ENCODE measurements at places on chromosomes 1 and 21.

DNA sequence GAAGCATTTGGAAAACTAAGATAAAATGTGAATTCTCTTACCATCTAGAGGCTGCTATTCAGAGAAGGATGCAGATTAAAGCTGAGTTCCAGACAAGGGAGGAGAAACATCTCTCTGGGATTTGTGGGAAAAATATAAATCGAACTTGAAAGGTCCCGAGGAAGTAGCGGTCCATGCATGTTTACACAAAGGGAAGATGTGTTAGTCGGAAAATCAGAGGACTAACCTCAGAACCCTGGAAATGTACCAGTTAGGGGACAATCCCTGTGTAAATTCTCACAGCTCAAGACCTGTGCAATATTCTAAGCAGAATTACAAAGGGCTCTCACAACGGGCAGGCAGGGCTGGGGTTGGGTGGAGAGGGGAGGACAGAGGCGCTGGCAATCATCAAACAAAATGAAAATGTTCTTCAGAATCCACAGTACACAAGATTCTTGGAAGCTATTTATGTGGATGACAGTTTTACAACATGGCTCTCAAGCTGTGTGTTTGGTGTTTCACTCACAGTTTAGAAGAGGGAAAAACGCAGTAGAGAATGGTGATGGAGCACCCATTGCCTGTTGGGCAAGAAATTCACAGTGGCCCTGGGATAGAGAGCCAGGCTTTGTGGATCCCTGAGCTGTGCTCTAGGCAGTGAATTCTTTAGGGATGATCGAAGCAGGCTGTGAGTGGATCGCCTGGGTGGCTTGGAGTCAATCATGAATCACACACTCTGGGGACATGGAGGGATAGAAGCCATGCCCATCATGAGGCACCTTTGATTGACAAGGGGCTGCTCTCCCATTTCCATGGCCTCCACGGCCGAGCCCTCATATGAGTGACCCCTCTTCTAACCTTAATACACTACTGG is 47.6 kb downstream of the KCNJ6 start:
- DNase-seq: no peak

DNA sequence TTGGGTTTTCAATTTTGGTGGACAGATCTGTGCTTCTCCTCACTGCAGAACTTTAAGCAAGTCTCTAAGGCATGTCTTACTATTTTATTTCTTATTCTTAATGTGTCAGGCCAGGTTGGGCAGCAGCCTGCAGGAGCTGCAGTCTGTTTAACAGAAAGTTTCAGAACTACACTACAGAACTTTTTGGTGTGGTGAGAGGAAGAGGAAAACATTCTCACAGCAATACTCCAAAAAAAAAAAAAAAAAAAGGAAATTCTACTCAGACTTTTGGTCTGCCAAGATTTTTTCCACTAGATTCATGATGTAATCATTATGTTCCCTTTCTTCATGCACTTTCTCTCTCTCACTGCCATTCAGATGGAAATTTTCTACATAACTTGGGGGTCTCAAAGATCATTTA is 255.2 kb downstream of the COL11A1 start:
- DNase-seq: no peak

DNA sequence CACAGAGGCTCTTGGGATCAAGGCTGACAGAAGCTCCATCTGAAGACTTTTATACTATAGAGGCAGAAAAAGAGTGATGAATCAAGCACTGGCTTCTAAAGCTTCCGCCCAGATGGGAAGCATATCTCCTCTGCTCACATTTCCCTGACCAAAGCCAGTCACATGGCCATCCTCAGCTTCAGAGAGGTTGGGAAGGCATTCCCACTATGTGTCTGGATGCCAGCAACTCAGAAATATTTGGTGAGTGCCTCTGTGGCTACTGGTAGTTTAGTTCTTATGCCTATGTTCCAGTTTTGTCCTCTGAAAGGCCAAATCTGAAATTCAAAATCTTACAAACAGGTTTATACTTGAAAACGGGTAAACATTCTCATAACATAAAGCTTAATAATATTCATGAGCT is 9.9 kb upstream of the DISC1 start:
- DNase-seq: peak; percentile 41

GRCh38 chr1:18602533-18603211 is 28.0 kb upstream of the PAX7 start:
- DNase-seq: no peak

GRCh38 chr1:56404561-56405030 is 174.8 kb downstream of the PLPP3 start:
- DNase-seq: peak; percentile 78

- no peak for DNase-seq
Measured at GRCh38 chr21:38902608-38903445, 97.1 kb downstream of the ETS2 start.

- DNase-seq: no peak
Measured at GRCh38 chr1:231032963-231033362, 7.1 kb downstream of the FAM89A start.

GRCh38 chr1:11320153-11320936 is 47.3 kb downstream of the UBIAD1 start:
- DNase-seq: no peak

DNA sequence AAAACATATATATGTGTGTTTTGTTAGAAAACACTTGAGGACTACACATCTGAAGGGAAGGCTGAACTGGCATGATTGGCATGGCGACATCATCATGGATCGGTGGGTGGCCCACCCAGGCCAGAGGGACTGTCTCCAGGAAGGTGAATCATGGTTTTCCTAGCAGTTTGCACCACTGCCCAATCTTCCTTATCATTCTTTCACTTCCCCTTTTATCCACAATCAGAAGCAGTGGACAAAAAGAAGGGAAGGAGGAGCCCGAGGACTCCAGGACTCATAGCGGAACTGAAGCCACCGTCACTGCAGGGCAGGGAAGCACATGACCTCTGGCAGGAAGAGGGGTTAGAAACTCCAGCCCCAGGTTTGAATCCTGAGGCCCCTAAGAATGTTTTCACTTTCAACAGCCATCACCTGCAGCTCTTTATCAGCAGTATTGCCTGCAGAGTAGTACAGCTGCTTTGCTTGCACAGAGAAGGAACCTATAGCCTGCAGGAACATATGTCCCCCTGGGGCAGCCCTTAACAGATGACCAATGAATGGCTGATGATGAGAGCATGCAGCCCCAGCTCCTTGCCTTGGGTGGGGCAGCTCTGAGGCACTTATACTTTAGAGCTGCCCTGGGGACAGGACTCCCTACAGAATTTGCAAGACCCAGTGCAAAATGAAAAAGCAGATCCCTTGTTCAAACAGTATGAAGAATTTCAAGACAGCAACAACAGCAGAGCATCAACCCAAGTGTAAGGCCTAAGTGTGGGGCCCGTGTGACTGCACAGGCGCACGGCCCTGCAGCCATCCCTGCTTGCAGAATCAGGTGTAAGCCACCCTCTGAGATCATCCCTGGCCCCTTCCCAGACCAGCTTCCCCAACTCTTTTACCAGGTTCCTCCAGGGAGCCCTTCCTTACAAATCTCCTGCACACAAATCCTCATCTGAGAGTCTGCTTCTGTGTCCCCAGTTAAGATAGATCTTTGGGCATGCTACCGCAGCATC is 241.8 kb upstream of the IRF2BP2 start:
- DNase-seq: peak; percentile 56

DNA sequence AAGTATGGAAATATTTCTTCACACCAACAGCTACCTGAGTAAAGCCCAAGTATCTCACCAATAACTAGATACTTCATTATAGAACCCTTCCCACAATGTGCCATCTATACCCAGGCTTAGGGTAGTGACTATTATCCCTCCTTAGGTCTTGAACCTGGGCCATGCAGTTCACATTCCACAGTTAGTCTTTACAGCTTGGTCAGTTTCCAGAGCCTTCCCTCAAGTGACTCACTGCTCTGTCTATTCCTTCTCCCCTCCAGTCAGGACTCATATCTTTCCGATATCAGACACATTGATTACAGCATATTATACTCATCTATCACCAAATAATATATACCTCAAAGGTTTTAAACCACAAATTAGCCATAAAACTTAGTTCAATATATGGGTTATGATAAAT is 23.6 kb downstream of the VAMP4 start:
- no peak for DNase-seq

- DNase-seq: no peak
Measured at GRCh38 chr1:182279724-182280503, 111.7 kb downstream of the GLUL start.

GRCh38 chr1:15075817-15076216 is 77.7 kb upstream of the TMEM51 start:
- DNase-seq: no peak

DNA sequence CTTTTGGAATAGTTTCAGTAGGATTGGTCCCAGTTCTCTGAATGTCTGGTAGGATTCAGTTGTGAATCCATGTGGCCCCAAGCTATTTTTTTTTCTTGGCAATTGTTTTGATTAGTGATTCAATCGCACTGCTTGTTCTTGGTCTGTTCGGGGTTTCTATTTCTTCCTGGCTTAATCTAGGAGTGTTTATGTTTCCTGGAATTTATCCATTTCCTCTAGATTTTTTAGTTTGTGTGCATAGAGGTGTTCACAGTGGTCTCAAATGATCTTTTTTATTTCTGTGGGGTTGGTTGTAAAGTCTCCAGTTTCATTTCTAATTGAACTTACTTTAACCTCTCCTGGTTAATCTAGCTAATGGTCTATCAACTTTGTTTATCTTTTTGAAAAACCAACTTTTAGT is 117.6 kb downstream of the NME7 start:
- no peak for DNase-seq

GRCh38 chr1:214337511-214337910 is 56.6 kb downstream of the SMYD2 start:
- peak; percentile 66 for DNase-seq

DNA sequence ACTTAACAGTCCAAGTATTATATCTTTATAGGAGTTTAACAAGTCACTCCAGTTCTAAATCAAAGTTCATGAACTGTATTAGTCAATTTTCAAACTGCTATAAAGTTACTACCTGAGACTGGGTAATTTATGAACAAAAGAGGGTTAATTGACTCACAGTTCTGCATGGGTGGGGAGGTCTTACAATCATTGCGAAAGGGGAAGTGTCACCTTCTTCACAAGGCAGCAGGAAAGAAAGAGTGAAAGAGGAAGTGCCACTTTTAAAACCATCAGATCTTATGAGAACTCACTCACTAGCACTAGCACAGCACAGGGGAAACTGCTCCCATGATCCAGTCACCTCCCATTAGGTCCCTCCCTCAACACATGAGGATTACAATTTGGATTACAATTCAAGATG is 70.0 kb downstream of the CLCA4 start:
- no peak for DNase-seq

DNA sequence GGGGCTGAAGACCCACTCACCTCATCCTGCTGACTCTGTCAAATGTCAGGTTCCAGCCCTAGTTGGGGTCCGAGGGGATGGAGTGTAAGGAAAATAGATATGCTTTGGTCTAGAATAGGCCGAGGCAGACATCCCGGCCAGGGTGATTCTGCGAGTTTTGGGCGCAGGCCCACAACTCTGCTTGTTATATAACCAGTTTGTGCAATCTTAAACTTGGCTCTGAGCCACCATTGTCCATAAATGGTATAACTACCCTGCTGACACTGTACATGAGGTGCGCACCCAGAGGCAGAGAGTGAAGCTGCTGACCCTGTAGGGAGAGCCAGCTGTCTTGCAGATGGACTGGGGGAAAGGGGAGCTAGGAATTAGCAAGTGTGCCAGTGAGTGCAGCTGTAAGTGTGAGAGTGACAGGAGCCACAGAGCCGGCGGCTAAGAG is 1388.8 kb downstream of the AMY1C start:
- no peak for DNase-seq

DNA sequence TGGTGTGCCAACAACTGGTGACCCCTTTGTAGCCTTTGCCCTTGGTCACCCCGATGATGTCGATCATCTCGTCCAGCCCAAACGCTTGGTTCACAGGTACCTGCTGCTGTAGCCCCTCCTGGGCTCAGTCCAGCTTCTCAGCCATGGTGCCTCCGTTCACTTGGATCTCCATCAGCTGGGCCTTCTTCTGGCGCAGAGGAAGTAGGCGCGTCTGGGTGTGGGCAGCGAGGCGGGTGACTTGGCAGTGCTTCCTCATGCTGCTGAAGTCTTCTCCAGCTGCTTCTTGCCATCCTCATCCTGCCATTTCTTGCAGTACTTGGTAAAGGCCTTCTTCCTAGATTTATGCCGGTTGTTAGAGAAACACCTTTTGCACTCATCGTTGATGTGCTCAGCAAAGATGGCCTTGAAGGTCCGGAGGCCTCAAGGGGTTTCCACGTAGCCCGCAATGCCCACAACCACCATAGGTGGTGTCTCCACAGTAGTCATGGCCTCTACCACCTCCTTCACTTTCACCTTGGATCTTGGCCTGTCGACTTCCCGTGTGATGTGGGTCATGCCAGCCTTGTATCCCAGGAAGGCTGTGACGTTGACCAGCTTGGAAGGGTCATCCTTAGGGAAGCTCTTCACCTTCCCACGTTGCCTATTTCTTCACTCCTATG is 13.0 kb downstream of the DOP1B start:
- no peak for DNase-seq

- DNase-seq: no peak
Measured at GRCh38 chr1:149843431-149844041, 55.8 kb upstream of the BOLA1 start.

- no peak for DNase-seq
Measured at GRCh38 chr1:240235521-240236288, 144.0 kb downstream of the FMN2 start.

GRCh38 chr1:40793617-40794016 is 10.0 kb downstream of the KCNQ4 start:
- no peak for DNase-seq

- no peak for DNase-seq
Measured at GRCh38 chr1:161092621-161093028, 3.3 kb upstream of the NECTIN4 start.

DNA sequence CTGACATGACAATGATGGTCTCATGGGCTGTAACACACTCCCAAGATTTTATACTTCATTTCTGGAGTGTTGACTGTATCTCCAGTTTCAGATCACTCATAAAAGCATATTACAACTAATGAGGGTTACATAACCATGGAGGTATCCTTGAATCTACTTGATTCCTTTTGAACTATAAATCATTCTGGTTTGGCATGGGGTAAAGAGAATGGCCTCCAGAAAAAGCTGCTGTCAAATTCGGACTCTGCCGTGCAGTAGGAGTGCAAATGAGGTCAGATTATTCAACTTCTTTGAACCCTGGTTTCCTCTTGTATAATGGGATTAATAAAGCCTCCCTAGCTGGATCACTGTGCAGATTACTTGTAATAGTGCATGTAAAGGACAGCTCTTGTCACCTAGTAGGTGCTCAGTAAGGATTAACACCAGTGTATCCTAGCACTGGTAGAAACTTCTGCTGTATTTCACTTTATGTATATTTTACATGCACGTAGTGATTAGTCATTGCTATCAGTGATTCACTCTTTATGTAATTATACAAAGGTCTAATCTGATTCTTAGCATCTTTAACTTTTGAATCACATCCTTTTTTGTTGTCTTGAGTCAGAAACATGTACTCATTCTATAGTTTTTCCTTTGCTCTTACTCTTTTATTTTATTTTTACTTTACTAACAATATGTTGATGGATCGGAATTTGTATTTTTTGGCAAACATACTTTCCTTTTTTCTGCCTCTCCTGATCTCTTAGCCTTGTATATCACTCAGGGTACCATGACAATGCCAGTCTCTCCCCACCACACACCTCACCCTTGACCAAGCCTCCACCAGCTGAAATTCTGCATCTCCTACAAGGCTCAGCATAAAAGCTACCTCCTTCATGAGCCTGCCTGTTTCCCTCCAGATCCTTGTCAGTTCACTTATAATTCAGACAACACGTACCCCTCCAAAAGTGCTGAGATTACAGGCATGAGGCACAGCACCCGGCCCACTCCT is 3.2 kb downstream of the LRRC8C start:
- DNase-seq: peak; percentile 78

- no peak for DNase-seq
Measured at GRCh38 chr1:233549404-233549803, 64.5 kb upstream of the KCNK1 start.

- no peak for DNase-seq
Measured at GRCh38 chr21:41761211-41761933, 5.5 kb downstream of the RIPK4 start.
